ENCODE measurements at places on chromosomes 2 and 18.

DNA sequence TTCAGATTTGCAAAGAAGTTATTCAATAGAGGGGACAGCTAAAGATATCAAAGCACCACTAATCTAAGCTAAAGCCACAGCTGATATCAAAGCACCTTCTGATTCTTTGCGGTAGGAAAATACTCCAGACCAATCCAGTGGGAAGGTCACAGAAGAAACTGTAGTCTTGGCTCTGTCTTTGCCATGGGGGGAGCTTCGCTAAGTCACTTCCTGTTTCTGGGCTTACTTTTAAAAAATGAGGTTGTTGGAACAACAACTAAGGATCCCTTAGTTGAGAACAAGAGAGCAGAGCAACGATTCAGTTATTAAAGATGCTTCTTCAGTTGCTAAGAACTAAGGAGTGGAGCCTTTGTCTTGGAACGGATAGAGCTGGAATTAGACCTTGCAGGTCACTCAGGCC is 12.2 kb downstream of the LPIN1 start:
- no peak for DNase-seq

DNA sequence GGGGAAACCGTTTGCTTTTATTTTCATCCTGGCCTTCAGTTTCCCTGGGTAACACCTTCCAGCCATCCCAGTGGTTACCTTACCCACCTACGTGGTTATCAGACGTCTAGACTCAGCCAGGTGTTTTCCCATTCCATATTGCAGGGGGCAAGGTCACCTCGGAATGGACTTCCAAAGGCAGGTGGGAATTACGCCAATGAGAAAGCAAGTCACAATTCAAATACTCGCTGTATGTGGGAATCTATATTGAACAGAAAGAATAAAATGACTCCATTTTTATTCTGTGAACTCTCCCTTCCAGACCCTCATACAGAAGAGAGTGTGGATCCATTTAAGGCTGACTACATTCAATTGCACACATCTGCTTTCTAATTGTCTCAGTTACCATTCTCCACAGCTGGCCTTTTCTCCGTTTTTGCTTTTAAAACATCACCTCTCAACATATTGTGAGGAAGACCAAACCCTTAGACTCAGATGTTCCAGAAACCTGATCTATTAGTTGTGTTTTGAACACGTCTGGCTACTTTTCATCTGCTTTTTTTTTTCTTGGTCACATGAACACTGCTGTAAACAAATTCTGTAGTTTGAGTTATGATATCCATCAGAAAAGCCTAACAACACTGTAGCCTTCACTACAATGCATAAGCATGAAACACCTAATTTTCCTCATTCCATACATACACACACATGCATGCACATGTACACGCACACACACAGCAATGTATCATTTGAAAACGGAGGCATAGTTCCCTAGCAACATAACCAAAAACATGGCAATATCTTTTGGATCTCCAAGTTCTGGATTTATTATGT is 59.8 kb downstream of the BCL2 start:
- no peak for DNase-seq

DNA sequence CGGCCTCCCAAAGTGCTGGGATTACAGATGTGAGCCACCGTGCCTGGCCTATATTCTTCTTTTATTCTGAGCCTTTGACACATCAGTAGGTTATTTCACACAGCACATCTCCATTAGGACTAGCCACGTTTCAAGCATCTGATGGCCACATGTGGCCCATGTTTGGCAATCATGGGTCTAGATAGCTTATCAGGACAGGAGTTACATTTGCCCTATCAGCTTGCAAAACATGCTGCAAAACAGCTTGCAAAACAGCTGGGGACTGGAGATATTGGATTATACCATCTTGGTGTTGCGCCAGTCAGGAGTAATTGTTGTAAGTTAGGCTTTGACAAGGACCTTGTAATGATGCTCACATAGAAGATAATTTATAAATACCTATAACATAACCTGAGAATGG is 94.9 kb downstream of the GBX2 start:
- no peak for DNase-seq

GRCh38 chr18:13380691-13381070 is 162.1 kb downstream of the LDLRAD4 start:
- peak; percentile 70 for DNase-seq

DNA sequence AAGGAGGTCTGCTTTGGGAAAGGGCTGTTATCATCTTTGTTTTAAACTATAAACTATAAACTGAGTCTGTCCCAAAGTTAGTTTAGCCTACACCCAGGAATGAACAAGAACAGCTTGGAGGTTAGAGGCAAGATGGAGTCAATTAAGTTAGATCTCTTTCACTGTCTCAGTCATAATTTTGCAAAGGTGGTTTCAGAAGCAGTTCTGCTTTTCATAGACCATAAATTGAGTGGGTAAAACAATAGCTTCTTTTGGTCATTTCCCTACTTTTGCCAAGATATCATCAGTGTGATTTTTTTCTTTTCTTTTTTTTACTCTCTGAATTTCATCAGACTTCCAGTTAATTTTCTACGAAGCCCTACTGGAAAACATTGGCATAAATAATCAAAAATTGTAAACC is 117.0 kb downstream of the AP1S3 start:
- no peak for DNase-seq

- DNase-seq: peak; percentile 82
Measured at GRCh38 chr2:109318150-109318948, 189.3 kb downstream of the SH3RF3 start.

DNA sequence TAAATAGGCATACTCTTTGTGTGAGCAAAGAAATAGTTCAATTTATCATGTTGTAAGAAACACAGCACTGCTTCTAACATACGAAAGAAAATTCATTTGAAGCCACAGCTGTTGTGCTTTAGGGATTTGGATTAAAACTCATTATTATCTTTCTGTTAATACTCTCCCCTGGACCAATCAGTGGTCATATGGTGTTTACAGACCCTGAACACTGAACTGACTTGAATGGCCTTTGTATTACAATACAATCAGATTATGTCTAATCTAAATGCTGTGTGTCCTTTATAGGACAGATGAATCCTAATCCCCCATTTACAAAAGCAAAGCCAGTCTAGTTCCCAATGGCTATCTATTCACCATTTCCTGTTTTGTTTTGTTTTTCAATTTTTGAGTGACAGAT is 36.5 kb downstream of the ZNF385B start:
- no peak for DNase-seq

DNA sequence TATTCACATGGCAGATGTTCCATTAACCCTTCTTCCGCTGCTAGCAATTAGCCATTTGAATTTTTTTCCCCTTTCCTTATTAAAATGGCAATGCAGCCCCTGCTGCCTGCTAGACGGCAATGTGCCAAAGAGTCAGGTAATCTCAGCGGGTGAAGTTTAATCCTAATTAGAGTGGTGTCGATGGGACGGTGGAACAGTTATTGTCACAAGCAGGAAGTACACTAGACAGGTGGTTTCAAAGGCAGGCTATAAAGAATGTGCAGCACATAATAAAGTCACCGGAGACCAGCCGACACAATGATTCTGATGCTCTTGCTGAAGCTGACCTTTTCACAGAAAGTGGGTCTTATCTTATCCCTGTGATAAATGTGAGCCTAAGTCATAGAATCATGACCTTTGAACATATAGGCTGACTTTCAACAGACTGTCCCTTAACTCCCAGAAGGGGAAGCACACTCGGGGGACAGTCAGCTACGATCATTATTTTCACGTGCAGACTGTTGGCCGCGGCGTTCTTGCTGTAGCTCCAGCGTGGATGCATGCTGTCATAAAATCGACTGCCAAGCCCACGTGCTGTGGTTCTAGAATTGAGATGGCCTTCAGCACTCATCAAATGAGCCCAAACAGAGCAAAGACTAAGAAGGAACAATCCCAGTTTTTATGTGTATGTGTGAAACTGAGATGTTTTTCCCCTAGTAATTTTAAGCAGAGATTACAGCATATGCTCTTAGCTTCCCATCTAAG is 926.2 kb upstream of the SOX11 start:
- DNase-seq: no peak

DNA sequence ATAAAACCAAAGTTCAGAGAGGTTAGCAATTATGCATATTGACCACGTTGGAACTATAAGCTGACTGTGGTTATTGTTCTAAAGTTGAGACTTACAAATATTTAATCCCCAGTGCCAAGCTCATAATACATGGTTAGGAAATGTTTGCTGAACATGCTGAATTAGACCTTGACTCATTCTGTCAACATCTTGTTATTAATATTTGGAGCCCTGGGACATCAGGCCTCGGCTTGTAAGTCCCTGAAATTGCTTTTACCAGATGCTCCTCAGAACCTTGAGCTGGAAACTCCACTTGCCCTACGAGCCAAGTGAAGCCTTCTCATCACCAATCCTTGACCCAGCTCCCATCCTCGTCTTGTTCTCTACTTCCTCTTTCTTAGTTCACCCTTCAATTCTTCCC is 21.2 kb downstream of the DYNAP start:
- no peak for DNase-seq

DNA sequence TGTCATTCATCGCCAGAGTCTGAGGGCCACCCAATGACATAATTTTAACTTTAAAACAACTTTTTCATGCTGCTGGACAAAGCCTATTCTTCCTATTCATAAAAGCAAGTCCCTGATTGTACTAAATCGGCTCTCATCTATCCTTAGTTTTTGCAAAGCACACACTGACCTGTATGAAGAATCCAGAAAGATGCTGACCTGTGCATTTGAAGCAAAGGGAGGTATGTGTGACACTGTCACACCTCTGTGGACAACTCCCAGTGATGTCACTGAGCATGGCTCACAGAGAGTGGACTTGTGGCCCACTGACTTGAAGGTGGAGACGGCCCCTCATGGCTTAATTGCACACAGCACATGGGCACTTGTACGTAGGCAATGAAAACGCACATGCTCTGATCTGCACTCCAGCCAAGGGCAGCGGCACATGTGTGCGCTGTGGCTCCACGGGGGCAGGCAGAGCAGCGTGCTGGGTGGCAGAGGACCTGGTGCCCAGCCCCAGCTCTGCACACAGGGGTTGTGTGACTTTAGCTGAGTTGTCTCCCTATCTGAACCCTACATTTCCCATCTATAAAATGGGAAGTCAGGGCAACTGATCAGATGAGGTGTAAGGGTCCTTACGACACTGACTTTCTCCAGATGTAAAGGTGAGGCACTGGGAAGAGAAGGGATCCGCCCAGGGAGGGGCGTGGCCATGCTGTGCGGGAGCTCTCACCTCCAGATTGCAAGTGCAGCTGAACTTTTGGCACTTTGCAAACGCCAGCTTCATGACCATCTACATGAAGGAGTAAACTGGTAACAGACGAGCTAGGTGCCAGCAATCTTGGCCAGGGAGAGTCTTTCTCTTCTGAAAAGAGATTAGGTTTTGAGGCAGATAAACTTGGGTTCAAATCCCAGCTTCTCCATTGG is 14.3 kb upstream of the ODC1 start:
- DNase-seq: no peak

- no peak for DNase-seq
Measured at GRCh38 chr2:217440000-217440399, 562.8 kb downstream of the TNS1 start.

DNA sequence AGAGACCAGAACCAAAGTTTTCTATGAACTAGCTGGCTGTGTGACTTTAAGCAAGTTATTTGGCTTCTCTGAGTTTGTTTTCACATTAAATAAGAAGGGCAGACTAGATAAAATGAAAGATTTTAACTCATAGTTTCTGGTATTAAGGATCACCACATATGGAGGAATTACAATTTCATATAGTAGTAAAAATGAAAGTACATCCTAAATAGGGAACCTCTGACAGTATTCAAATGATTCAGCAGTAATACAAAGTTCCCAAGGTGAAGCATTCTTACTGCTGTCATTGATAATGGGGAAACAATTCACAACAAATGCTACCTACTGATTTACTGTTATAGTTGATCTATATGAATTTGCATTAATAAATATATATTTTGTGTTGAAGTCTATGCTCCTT is 170.3 kb upstream of the VRK2 start:
- DNase-seq: no peak

- DNase-seq: no peak
Measured at GRCh38 chr2:205872716-205873115, 190.4 kb downstream of the NRP2 start.

DNA sequence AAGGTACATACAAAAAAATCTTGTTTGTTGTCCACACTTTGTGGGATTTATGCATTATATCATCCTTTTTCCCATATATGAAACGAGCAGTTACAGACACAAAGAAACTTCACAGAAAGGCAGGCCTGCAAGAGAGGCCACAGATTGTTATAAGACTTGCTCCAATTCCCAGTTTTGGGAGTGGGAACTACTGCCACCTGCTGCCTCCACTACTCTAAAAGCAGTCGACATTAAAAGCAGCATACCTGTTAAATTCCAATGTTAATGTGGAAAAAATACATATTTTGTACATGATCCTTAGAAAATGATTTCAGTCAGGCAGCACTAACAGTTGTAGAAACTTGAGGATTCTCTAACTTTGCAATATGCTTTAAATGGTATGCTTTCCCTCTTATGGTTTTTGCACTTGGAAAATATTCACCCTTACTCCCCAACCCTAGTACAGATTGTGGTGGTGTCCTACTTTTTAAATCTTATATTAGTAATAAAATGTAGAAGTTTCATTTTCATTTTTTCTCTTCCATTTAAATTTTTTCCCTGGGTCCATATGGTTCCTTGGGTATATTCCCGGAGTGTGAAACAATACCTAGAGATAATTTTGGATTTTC is 37.9 kb downstream of the SLC38A11 start:
- DNase-seq: no peak

DNA sequence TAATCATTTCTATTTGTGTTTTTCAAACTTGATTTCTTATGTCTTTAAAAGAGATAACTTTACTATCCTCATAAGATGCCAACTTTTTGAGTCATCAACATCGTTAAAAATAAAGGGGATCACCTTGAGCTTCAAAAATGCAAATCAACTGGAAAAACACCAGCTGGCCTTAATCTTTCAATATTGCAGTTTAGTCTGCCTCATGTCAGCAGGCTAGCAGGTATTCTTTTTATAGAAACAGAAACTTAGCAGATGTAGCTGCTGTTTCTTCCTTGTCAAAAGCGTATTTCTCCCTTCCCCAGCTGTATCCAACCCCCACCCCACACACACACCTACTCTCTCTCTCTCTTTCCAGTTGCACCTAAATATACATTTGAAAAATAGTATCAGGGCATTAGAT is 154.1 kb upstream of the ZNF804A start:
- DNase-seq: no peak

DNA sequence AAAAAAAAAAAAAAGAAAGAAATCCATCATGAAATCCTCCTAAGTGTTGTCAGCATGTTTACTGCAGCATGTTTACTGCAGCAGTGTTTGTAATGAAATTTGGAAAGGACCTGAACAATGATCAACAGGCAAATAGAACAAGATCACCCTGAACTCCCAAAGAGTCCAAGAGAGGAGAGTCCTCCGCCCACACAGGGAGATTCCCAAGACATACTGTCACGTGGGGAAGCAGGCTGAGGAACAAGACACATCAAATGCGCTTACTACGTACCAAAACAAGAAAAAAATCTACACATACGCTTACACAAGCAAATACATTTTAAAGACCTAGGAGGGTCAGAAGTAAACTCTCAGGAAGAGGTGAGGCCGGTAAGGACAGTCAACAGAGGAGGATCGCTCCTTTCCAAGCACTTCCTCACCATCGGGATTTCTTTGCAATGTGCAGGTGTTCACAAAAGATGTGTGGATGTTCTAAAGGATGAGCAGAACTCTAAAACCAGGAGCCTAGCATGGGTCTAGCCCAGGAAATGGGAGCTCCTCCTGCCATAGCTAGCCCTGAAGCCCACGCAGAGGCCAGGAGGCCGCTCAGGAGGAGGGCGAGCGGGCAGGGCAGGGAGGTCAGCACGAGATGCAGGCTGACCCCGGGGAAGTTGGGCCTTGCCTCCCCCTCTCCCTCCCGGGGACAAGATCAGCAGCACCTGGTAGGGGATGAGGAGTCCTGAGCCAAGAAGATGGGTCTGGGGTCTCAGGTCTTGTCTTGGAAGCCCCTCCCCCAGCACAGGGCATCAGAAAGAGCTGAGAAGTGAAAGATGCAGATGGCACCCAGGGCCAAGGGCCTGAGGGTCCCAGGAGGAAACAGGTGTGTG is 66.4 kb downstream of the ZNF516 start:
- no peak for DNase-seq

Data from smooth muscle cell of the brain vasculature (primary cell).